ENCODE measurements at places on chromosomes 6 and 20.
A peak's percentile ranks its signal among the peaks of the same experiment; 100 is the strongest.

GRCh38 chr6:169972101-169972651 lies 220.8 kb downstream of the ERMARD start:
- no peak for DNase-seq

GRCh38 chr20:37941992-37942391 lies 39.1 kb downstream of the VSTM2L start:
- DNase-seq = no peak

- DNase-seq = no peak
These were observed 28.6 kb upstream of the GTSF1L start for GRCh38 chr20:43755390-43755789.

- no peak for DNase-seq
These were observed 125.9 kb upstream of the INSM1 start for GRCh38 chr20:20241976-20242375.

DNA sequence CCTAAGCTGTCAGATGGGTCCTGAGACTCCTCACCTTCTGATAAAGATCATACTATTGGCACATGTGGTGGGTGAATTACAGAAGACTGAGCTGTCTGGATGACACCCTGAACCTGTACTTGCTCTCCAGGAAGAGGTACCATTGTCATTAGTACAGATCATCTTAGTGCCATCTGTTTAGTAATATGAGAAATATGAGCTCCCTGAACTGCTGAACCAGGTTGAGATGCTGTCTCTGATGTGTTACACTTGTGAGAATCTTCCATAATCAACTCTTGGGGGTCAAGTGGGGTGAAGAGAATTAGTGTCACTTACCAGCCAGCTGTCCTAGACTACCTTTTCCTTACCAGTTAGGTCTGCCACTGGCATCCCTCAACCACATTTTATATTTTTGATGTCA lies 531.0 kb downstream of the EPHA7 start:
- no peak for DNase-seq

GRCh38 chr20:34955231-34956040 lies at the start of the genes GSS and MYH7B:
Gene GSS (minus strand): TSS chr20:34955806. CDS start chr20:34951852, 3,954 bp downstream.
Gene MYH7B (plus strand): TSS chr20:34955868. CDS start chr20:34978006, 22,138 bp downstream.
- peak; percentile 95 for DNase-seq

GRCh38 chr6:168884646-168885086 lies 369.0 kb downstream of the THBS2 start:
- DNase-seq = peak; percentile 55

GRCh38 chr20:47800623-47801022 lies 15.3 kb upstream of the SULF2 start:
- no peak for DNase-seq

DNA sequence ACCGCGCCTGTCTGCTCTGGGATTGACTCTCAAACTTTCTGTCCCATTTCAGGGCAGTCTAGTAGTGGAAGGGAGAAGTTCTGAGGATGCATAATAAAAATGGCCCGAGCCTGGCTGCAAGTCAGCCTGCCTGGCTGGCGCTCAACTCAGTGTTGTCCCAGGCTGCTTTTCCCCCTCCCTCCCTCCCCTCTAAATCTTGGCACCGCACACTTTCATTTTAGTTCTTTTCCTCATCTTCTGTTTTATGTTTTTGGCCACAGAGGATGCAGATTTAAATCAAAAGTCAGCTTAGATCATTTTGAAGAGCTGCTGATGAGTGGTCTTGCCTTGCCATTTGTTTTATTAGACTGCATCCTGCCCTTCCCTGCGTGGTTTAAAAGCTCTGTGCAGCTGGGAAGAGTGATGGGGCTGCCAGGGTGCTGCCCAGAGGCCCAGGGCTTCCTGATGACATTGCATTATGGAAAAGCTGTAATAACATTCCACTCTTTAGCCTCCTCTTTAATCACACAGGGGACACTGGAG lies 6.5 kb upstream of the UQCC2 start:
- no peak for DNase-seq

DNA sequence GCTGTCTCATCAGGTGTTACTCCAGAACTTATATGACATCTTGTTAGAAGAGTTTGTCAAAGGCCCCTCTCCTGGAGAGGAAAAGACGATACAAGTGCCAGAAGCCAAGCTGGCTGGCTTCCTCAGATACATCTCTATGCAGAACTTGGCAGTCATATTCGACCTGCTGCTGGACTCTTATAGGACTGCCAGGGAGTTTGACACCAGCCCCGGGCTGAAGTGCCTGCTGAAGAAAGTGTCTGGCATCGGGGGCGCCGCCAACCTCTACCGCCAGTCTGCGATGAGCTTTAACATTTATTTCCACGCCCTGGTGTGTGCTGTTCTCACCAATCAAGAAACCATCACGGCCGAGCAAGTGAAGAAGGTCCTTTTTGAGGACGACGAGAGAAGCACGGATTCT lies 43.7 kb upstream of the SMIM28 start:
- no peak for DNase-seq

DNA sequence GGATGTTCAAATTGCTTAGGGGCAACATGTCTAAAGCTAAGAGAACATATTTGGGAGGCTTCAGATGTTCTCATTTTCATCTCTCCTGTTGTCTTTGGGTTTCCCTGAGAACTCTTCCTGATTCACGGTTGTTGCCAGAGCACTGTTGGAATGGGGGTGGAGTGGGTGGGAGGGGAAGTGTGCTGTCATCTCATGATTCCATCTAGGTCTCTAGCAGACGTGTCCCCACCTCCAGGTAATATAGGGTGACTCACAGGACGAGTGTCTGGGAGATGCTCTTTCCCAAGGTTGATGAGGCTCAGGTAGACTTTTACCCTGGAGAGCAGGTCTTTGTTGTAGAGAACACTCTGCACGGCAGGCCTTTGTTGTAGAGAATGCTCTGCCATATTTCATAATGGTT lies 636.9 kb downstream of the QKI start:
- DNase-seq = no peak

- DNase-seq = no peak
These were observed 1.7 kb downstream of the BNIP5 start for GRCh38 chr6:36334832-36335459.

GRCh38 chr20:52724541-52724940 lies 247.6 kb upstream of the TSHZ2 start:
- no peak for DNase-seq

DNA sequence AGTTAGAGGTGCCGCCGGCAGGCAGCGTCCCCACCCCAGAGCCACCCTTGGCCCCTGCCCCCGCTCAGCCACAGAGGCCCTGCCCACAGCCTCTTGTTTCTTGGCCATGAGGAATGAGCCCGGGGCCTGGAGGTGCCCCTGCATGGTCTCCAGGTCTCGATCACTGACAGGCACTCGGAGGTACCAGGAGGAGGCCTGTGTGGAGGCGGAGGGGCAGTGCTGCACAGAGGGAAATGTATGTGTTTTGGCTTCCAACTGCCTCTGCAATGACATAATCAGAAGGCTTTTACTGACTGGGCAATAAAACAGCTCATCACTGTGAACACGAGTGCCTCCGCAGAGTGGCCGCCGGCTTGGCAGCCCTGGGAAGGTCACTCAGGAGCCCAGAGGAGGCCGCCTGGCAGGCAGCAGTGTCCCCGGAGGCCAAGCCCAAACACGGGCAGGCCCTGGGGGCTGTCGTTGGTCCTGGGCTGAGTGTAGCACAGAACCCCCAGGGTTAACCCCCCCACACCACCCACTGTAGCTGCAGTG lies 61.1 kb upstream of the GATA5 start:
- no peak for DNase-seq

DNA sequence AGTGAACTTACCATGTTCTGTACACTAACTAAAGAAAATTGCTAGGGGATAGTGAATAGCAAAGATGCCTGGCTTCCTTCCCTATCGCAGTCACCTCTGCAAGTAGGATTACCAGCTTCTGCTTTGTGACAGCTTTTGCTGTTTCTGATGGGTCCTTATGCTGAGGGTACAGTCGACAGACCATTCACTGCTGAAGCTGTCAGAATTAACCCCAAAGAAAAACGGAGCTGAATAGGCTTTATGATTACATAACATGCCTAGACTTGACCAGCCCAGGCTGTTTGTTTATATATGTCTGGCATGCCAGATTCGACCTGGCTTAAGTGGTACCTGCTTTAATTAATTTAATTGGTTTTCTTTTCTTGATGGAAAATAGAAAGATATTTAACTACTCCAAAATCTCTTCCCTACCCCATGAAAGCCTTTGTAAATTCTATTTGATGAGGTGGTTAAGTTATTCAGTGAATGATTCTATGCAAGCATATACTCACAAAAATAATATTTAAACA lies 21.7 kb upstream of the PRELID3B start:
- DNase-seq = no peak

DNA sequence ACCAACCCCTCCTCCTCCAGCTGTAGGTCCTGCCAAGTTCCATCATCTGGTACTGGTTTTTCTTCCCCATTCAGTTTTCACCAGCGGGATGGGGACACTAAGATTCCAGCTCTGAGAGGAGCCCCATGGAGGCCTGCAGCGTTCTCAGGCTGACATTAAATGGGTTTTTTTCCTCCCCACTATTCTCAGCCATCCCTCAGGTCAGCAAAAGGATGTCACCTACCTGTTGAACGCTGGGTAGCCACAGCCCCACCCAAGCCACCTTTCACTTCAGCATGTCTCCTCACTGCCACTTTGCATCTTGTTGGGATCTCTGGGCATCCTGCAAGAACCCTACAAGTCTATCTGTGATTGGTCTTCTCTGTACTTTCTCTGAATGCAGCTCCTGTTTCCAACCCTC lies 6.8 kb downstream of the KCNK17 start:
- DNase-seq = no peak

DNA sequence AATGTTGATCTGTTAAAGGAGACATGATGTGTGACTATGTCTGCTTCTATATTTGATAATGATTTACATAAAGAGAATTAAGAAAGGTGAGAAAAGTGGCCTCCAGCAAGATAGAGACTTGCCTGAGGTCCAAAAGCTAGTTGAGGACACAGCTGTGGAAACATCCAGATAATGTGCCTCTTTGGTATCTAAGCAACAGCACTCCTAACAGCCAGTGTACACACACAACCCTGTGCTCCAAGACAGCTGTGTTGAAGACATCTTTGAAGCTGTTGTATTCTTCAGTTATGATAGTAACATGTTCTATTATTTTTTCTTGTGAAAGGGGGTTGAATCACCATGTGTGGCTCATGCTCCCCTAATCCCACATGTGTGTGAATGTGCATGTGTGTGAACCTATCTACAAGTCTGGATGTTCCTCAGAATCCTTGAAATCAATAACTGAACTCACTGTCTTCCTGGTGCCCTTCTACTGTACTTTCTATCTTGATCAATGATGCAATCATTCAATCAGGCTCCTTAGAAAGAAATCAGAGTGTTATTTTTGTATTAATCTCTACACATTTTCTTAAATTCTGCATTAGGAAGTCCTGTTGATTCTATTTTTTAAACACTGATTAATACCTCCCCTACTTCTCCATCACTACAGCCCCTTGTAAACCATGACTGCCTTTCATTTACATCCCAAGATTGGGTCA lies 116.7 kb upstream of the SSTR4 start:
- no peak for DNase-seq

DNA sequence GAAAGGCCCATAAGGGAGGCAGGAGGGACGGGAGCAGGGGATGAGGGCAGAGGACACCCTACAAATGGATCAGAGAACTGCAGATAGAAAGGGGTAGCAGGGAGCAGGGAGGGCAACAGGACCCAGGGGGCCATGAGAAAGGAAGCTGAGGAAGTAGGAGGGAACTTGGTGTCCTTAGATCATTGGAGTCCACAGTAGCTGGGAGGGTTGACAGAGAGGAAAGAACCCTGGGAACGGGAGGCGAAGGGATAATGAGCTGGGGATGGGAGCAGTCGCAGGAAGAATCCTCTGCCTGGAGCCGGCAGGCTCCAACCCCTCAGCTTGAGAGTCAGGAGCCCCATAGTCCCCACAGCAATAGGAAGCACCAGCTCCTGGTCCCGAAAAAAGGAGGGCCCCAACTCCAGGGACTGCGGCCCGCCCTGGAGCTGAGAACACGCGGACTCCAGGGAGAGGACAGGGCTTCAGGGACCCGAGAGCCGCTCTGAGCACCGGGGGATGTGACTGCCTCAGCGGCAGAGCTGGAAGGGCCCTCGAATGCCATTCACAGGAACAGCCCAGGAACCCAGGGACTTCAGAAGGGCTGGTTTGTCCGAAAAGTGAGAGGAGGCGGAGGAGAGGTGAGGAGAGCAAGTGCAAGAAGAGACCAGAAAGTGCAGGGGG lies 32.7 kb downstream of the HLA-A start:
- no peak for DNase-seq

DNA sequence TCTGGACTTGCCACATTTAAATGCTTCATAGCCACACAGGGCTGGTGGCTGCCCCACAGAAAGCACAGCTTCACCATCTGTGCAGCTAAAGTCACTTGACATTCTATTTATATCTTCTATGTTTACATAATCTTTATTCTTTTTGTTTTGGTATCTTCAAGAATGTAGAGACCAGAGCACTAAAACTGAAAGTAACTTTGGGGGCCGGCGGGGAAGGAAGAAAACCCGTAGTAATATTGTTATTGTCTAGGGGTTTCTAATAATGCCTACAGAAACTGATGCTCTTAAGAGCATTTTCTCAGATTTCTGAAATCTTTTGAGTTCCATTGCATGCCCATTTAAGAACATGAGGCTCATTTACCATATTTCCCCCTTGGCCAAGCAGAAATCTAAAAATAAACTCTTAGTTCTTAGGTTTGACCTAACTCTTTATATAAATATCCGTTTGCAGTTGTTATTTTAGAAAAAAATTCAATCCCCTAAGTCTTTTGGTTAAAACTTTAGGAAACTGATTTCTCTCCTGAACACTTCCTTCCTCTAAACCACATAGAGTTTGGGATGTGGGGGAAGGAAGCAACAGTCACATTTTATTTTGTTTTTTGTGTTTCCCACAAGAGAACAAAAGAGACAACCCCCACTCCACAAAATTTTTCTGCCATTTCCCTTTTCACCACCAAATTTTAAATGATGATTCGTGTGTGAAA lies 207.6 kb downstream of the OGFRL1 start:
- no peak for DNase-seq

DNA sequence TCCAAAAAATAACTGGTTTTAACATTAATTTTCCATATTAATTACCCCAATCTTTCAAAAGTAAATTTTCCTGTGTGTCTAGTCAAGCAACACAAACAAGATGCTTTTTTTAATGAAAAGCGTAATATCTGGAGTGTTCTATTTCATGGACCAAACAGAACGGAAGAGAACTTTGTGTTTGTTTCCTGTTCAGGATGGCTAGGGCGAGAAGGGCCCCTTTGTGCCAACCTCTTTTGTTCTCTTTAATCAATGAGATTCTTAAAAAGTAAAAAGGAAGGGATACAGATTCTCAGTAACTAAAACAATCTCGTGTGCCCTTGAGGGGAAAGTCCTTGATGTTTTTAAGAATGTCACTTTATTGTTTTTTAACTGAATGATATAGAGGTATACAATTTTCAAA lies 55.7 kb downstream of the GNAS start:
- DNase-seq = no peak

- no peak for DNase-seq
These were observed 69.6 kb downstream of the HFE start for GRCh38 chr6:26156850-26157250.

DNA sequence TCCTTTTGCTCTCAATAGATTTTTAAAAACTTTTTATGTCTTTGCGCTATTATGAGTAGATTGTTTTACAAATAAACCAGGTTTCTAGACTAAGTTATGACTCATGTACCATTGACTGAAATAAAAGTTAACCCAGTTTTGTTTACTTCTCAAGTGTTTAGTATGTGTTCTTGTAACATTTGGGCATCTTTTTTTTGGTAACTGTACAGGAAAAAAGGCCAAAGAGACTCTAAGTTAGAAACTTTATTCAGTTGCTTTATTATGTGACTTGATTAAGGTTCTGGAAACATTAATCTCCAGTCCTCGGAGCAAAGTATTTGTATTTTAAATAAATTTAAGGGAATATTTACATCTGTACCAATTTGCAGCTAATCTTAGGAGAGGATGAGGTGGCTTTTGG lies 2.9 kb downstream of the NKAIN2 start:
- no peak for DNase-seq
